ENCODE measurements at places on chromosomes 7 and 10.
A peak's percentile ranks its signal among the peaks of the same experiment; 100 is the strongest.

DNA sequence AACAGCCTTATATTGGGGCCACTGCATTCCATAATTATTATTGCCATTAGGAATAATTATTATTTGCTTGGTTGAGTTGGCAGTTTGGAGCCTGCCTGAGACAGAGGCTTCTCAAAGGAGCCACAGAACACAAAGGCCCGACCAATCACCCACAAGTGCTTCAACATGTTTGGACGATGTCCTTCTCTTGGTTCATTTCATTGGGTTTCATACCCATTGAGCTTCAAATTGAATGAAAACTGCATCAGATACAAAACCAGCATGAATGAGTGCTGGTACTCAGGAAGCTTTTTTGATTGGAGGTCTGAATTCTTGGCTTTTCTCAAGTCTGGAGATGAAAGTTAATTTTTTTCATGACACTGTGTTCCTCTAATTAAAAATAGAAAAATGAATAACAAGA, 168.3 kb downstream of the CREB5 start:
- no peaks in the 10 kb centered on the region for H3K36me3 ChIP-seq
- H3K4me3 ChIP-seq = no peak overlapping the region
- no peaks in the 10 kb centered on the region for H3K27me3 ChIP-seq
- DNase-seq = no peak
- H3K4me1 ChIP-seq = no peaks in the 10 kb centered on the region
- no peak overlapping the region for H3K27ac ChIP-seq

GRCh38 chr10:45160271-45160670, 155.1 kb downstream of the OR13A1 start:
- H3K27me3 ChIP-seq = no peaks in the 10 kb centered on the region
- H3K36me3 ChIP-seq = no peaks in the 10 kb centered on the region
- no peak overlapping the region for H3K4me3 ChIP-seq
- no peak for DNase-seq

GRCh38 chr10:52308251-52309031, 5.6 kb upstream of the DKK1 start:
- no peaks in the 10 kb centered on the region for H3K36me3 ChIP-seq
- H3K27ac ChIP-seq = no peak overlapping the region
- peaks cover 11% of the 10 kb centered on the region for H3K27me3 ChIP-seq
- peak; percentile 75 for DNase-seq

GRCh38 chr10:36256166-36256565, 614.1 kb upstream of the FZD8 start:
- no peaks in the 10 kb centered on the region for H3K4me1 ChIP-seq
- H3K27me3 ChIP-seq = no peaks in the 10 kb centered on the region
- H3K4me3 ChIP-seq = no peak overlapping the region
- no peaks in the 10 kb centered on the region for H3K36me3 ChIP-seq

DNA sequence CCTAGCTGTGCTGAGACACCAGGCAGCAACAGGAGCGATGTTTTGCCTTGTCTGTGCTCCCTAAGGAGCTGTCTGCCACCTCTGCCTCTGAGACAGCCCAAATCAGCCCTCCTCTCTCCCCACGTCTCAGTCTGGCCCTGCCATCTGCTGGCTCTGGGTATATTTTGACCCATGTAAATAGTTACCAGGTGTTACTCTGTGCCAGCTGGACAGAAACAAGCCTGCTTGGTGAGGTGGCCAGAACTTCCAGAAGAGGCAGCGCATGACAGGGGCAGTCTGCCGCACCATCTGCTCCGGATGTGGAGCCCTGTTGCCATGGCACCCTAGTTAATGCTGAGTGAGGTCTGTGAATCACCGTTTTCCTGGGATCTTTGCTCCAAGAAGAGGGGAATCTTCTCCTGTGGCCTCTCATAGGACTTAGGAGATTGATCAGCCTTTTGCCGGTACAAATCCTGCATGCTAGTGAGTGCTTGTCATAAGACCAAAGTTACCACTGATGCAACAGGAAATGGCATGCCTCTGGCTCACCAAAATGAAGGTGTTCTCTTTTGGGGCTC, 31.8 kb downstream of the GSTO2 start:
- no peaks in the 10 kb centered on the region for H3K36me3 ChIP-seq
- H3K27me3 ChIP-seq = no peaks in the 10 kb centered on the region
- DNase-seq = no peak

GRCh38 chr10:130043491-130043890, 67.1 kb downstream of the C10orf143 start:
- H3K4me3 ChIP-seq = no peak overlapping the region
- peaks cover 2% of the 10 kb centered on the region for H3K27me3 ChIP-seq
- no peaks in the 10 kb centered on the region for H3K36me3 ChIP-seq
- no peak for DNase-seq

DNA sequence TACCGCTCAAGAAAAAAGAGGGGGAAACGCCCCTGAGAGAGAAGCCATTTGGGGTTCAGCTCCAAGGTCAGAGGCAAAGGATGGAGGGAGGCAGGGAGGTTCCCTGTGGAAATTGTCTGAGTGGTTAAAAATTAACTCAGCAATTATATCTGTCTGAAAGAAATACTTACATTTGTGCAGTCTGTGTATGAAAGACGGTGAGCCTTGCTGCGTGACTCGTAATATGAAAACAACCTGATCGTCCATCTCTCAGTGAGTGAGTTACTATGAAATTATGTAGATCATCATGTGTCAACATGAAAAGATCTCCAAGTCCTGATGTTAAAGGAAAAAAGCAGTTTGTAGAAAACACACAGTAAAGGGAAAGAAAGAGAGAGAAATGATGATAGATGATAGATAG, 67.2 kb upstream of the FAM204A start:
- no peaks in the 10 kb centered on the region for H3K36me3 ChIP-seq
- H3K4me3 ChIP-seq = no peak overlapping the region
- no peaks in the 10 kb centered on the region for H3K4me1 ChIP-seq
- H3K27ac ChIP-seq = no peak overlapping the region
- H3K27me3 ChIP-seq = no peaks in the 10 kb centered on the region
- DNase-seq = no peak

- H3K36me3 ChIP-seq = no peaks in the 10 kb centered on the region
- peak overlapping the region; percentile 48 for H3K27ac ChIP-seq
- H3K4me1 ChIP-seq = peaks cover 16% of the 10 kb centered on the region
- H3K27me3 ChIP-seq = no peaks in the 10 kb centered on the region
These were observed 46.2 kb downstream of the GRK5 start for GRCh38 chr10:119253433-119254174.

GRCh38 chr10:8084799-8085198, 30.3 kb downstream of the GATA3 start:
- no peak overlapping the region for H3K4me3 ChIP-seq
- no peaks in the 10 kb centered on the region for H3K27me3 ChIP-seq
- H3K4me1 ChIP-seq = no peaks in the 10 kb centered on the region
- DNase-seq = no peak
- no peak overlapping the region for H3K27ac ChIP-seq

GRCh38 chr10:24444337-24444736, 235.4 kb downstream of the KIAA1217 start:
- no peak overlapping the region for H3K4me3 ChIP-seq
- no peak overlapping the region for H3K27ac ChIP-seq
- DNase-seq = no peak
- no peaks in the 10 kb centered on the region for H3K4me1 ChIP-seq
- H3K36me3 ChIP-seq = no peaks in the 10 kb centered on the region
- H3K27me3 ChIP-seq = no peaks in the 10 kb centered on the region

DNA sequence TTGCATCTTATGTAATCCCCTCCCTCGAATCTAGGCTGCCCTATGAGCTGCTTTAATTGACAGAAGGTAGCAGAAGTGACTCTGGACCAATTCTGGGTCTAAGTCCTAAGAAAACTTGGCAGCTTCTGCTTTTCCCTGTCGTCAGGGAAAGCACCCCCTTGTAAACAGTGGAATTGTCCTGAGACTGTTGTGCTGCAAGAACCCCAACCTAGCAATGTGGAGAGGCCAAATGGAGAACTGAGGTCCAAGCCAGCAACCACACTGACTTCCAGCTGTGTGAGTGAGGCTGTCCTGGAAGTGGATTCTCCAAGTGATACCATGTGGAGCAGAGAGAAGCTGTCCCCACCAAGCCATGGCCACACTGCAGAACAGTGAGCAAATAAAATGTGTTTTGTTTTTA, 75.5 kb downstream of the ARHGAP22 start:
- no peaks in the 10 kb centered on the region for H3K36me3 ChIP-seq
- no peaks in the 10 kb centered on the region for H3K27me3 ChIP-seq
- H3K4me3 ChIP-seq = no peak overlapping the region
- no peak for DNase-seq

DNA sequence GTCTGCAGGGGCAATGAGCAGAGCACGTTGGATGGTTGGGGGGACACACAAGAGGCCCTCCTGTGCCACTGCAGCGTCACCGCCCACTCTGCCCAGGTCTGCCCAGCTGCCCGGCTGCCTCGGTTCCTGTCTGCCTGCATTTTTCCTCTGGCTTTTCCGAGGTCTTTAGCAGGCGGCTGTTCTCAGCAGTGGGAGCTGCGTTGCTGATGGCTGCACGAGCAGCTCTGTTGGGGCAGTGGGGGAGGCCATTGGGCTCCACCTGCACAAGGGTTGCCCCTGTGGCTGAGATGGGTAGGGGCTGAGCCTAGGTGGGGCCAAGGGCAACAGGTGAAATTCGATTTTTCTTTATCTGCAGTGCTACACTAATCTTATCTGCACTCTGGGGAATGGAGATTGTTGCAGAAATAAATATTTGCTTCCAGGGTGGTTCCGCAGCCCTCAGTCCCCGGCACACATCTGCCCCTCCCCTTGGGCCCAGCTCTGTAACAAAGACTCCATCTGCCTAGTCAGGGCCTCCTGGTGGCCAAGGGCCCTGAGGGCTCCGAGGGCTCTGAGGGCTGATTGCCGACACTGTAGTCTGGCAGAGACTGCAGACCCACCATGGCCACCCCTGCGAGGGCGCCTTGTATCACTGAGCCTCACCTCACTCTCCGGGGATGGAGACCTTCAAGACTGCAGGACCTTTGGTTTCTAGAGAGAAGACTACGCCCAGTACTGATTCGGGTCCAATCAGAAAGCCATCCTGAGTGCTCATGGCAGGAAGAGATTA, 141.7 kb upstream of the SHH start:
- H3K36me3 ChIP-seq = no peaks in the 10 kb centered on the region
- no peaks in the 10 kb centered on the region for H3K4me1 ChIP-seq
- no peak overlapping the region for H3K27ac ChIP-seq
- peaks cover under 1% of the 10 kb centered on the region for H3K27me3 ChIP-seq

DNA sequence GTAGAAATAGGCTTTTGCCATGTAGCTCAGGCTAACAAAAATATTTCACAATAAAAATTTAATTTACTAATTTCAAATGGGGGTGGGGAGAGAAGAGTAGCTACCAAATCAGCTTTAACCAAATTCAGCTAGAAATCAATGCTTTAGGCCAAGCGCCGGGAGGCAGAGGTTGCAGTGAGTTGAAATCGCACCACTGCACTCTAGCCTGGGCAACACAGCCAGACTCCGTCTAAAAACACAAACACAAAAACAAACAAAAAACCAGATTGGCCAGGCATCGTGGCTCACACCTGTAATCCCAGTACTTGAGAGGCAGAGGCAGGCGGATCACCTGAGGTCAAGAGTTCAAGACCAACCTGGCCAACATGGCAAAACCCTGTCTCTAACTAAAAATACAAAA, 9.4 kb downstream of the UBE2H start:
- DNase-seq = no peak
- H3K36me3 ChIP-seq = peaks cover 46% of the 10 kb centered on the region
- H3K27me3 ChIP-seq = no peaks in the 10 kb centered on the region
- no peaks in the 10 kb centered on the region for H3K4me1 ChIP-seq
- H3K4me3 ChIP-seq = no peak overlapping the region
- no peak overlapping the region for H3K27ac ChIP-seq

GRCh38 chr10:75250934-75251333, 15.2 kb upstream of the COMTD1 start:
- no peak for DNase-seq
- H3K27ac ChIP-seq = no peak overlapping the region
- H3K27me3 ChIP-seq = no peaks in the 10 kb centered on the region
- H3K4me3 ChIP-seq = no peak overlapping the region
- no peaks in the 10 kb centered on the region for H3K36me3 ChIP-seq

DNA sequence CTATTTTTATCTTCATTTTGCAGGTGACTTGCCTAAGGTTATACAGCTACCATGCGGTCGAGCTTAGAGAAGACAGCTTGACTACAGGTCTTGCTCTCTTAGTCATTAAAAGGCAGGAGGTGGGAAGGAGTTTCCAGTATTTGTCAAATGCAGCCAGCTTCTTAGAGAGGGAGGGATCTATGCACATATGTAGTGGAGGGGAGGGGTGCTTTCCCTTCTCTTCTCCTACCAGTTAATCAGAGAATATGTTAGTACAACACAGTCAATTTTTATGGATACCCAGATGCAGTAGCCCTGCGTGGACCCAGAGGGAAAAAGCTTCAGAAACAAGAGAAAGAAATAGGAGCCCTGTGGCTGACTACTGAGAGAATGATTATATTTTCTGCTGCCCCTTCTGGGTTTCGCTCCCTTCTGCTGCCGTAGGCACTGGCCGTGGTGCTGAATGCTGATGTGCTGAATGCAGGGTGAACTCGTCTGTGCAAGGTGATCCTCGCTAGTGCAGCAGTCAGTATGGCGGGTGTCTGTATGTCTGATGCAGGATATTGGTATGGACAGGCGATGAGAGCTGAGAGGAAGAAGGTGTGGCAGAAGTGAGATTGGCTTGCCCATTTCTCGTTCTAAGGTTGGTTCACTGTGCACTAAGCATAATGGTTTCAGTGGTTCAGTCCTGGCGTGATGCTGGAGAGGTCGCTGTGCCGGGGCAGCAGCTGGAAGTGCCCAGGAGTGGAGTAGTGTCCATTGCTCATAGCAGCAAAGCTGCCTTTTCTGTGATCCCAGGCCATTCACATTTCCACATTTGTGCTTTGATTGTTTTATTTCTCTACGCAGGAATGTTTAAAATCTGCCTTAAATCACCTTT, 189.2 kb upstream of the PODXL start:
- H3K27ac ChIP-seq = no peak overlapping the region
- H3K36me3 ChIP-seq = no peaks in the 10 kb centered on the region
- no peaks in the 10 kb centered on the region for H3K27me3 ChIP-seq
- peaks cover 2% of the 10 kb centered on the region for H3K4me1 ChIP-seq
- DNase-seq = peak; percentile 54

DNA sequence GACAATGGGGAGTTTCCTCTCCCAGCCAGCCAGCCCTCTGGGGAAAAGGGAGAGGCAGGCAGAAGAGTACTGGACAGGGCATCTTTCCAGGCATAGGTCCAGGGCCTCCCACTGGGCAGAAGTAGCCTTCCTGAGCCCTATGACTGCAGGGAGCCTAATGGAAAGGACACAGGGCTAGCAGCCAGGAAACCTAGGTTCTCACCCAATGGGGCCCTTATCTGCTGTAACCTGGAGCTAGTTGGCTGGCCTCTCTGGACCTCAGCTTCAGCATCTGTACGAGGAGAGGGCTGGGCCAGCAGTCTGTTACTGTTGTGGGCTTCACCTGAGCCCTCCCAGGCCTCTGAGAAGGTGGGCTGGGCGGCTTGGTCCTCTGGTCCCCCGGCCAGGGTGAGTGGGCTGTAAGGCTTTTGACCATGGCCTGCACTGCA, 22.4 kb downstream of the LDB3 start:
- no peaks in the 10 kb centered on the region for H3K27me3 ChIP-seq
- no peak for DNase-seq
- no peaks in the 10 kb centered on the region for H3K36me3 ChIP-seq
- H3K27ac ChIP-seq = no peak overlapping the region
- H3K4me3 ChIP-seq = no peak overlapping the region

GRCh38 chr7:134045716-134046115, 81.4 kb upstream of the LRGUK start:
- H3K36me3 ChIP-seq = no peaks in the 10 kb centered on the region
- no peak overlapping the region for H3K4me3 ChIP-seq
- no peaks in the 10 kb centered on the region for H3K27me3 ChIP-seq
- H3K27ac ChIP-seq = no peak overlapping the region
- DNase-seq = no peak

GRCh38 chr10:94199565-94199964, 163.2 kb downstream of the NOC3L start:
- H3K27ac ChIP-seq = no peak overlapping the region
- DNase-seq = no peak
- H3K27me3 ChIP-seq = no peaks in the 10 kb centered on the region
- H3K4me1 ChIP-seq = no peaks in the 10 kb centered on the region

All from neuronal stem cell (in vitro differentiated cells).